ENCODE measurements at places on chromosomes 13 and 19.

DNA sequence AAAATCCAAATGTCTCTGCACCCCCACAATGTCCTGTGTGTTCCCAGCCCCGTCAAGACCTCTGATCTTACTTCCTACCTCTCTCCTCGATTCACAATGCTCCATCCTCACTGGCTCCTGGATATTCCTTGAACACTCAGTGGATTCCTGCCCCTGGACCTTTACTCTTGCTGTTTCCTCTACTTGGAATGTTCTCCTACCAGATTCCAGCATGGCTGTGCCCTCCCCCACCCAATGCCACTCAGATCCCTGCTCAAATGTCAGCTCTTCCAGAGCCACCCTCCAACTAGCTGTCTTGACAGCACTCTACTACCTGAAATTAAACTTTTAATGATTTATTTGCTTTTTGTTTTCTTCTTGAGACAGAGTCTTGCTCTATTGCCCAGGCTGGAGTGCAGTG lies 107.4 kb downstream of the KLF5 start:
- no peak for DNase-seq

- no peak for DNase-seq
Observed at GRCh38 chr13:108560093-108560492, 69.3 kb upstream of the MYO16 start.

GRCh38 chr13:98094678-98095266 lies 48.1 kb upstream of the FARP1 start:
- no peak for DNase-seq

DNA sequence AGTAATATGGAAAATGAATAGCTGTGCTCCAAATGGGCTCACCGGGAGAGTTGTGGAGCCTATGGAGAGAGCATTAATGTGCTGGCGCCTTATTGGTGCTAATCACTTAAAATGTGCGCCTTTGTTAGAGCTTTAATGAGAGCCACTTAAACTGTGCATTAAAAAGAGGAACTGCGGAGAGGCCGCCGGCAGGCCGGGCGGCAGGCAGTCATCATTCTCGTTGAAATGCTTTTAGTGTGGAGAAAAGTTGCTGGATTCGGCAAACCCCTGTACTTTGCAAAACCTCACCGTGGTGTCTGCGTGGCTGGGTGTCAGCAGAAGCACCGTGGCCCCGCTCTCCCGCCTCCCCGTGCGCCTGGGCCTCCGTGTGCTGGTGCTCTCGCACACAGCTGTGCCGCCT lies 105.5 kb downstream of the KDM4B start:
- DNase-seq = no peak

DNA sequence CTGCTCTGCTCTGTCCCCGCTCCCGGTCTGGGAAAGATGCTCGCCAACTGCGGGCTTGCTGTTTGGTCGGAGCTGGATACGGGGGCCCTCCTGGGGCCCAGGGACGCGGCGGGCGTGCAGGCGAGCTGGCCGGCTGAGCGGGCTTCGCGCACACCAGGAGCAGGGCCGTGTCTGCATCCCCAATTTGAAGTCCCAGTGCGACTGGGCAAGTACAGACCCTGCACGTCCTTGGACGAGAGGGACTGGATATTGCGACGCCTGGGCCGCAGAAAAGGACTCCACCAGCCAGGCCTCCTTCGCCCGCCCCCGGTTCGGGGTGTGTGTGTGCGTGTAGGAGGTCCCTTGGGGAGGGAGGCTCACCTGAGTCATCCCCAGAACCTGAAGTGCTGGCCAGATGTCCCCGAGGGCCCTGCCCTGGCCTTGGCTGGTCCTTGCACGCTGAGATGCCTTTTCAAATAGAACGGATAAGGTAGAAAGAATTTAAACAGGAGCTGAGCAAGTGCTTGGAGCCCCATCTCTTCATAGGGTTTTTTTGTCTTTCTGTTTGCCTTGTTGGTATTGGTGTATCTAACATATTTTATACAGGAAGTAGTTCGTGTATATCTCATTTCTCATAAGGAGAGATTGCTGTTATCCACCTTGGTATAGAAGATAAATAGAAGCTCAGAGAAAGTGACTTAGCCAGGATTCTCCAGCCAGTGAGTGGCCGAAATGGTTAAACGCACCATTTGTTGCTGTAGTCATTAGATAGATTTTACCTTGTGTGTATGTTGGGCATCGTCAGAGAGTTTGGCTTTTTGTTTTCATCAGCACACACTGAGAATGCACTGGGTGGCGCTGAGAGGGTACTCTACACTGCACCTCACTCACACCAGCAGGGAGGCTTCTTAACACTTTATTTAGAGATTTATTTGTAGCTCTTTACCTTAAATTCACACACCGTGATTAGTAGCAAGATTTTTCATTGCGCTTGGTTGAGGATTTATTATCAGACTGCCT lies 1.1 kb downstream of the NAXD start:
- no peak for DNase-seq
